ENCODE measurements at places on chromosomes 16 and 17.

DNA sequence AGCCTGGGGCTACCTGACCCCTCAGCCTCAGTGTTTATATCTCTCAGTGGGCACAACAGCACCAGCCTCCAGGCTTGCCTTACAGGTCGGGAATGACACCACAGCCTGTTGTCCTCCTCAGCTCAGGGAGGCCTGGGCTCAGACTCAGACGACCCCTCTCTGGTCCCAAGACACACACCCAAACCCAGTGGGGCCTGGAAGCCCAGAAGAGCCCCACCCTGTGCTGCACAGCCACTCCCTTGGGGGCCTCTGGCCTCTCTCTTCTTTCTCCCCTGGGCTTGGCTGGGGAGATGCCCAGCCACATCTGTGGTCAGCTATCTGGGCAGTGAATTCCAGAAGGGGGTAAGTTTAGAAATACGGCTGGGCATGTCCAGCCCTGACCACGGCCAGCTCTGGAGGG lies 2.4 kb downstream of the NATD1 start:
- DNase-seq = no peak

DNA sequence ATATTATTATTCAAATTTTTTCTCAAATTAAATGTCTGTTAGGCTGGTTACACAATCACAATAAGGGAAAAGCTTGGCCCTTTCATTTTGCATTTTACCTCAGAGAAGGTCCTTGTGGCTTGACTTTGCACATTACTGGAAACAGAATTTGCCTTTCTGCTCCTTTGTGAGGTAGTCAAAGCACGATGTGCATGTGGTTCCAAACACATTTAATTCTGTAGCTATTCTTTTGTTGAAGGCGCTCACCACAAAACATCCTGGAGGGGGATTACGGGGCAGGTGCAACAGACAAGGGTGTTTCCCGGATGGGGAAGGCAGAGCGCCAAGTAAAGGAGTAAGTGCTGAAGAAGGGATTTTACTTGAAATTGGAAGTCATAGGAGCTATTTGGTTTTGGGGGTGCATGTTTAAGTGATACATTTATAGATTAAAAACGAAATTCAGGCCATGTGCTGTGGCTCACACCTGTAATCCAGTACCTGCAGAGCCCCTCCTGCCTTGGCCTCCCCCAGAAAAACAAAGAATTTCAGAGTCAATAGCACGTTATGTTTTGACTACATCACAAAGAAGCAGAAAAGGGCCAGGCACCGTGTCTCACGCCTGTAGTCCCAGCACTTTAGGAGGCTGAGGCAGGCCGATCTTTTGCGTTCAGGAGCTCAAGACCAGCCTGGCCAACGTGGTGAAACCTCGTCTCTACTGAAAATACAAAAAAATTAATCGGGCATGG lies 31.2 kb upstream of the TENT4B start:
- peak; percentile 31 for DNase-seq

DNA sequence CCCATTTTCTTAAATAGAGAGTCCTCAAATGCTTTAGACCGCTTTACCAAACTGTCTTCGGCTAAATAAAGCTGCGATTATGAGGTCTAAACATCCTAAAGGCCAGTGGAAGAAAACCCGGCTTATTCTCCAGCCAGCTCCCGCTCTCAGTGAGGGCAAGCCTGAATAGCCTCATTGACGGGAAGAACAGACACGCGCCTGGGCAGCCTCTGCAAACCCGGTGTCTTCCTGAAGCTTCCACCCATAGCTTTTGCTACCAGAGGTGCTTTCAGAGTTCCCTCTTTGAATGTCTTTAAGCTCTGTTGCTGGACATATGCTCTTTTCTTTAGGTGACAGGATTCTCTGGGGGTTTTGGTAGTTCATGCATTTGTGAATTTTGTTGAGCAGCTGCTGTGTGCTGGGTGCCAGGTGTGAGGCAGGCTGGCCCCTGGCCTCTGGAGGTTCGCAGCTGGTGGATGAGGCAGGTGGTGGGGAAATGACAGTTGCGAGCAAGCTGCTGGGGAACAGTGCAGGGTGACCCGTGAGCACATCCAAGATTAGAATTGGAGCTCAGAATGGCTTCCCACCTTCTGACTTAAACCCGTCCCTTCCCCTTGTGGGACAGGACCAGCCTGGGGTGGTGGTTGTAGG lies 44.7 kb downstream of the CRISPLD2 start:
- DNase-seq = no peak

GRCh38 chr16:19114359-19115147 lies 789 bp downstream of the ITPRIPL2 start:
- DNase-seq = no peak

- DNase-seq = no peak
Observed at GRCh38 chr16:58077796-58078195, 51.4 kb downstream of the CFAP20 start.

DNA sequence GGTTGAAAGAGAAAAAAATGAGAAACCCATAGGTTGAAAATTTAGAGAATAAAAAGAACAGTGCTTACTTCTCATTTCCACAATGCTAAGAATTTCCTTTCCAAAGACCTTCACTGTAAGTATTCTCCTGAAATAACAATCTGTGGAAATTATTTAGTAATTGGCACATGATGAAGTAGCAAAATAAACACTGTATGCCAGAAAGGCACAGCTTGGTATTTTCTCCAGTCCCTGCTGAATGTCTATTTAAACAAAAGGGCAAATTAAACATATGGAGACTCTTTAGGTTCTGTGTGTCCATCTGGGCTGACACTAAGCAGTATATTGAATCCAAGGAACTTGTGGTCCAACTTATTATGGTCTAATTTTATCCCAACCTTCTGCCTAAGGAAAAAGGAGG lies 46.1 kb downstream of the CHCT1 start:
- DNase-seq = no peak

GRCh38 chr17:55540414-55541091 lies 29.3 kb upstream of the SMIM36 start:
- DNase-seq = no peak

GRCh38 chr17:64747938-64748540 lies 85.9 kb upstream of the SMURF2 start:
- no peak for DNase-seq

DNA sequence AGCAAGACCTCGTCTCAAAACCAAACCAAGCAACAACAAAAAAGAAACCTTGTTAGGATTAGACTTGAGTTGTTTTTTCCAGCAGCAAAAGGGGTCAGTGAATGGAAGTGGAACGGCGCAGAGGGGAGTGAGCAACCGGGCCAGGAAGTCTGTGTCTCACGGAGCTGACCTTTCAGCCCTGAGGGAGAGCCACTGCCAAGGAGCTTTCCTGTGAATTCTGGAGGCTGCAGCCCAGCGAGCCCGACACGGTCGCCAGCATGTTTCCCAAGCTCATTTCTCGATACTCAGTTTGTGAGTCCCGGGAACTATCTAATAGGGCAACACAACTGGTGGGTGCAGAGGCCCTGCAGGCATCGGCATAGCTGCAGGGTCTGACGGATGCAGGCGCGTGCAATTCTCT lies 19.6 kb downstream of the TELO2 start:
- DNase-seq = no peak

- no peak for DNase-seq
Observed at GRCh38 chr17:39393736-39394135, 7.7 kb downstream of the FBXL20 start.

DNA sequence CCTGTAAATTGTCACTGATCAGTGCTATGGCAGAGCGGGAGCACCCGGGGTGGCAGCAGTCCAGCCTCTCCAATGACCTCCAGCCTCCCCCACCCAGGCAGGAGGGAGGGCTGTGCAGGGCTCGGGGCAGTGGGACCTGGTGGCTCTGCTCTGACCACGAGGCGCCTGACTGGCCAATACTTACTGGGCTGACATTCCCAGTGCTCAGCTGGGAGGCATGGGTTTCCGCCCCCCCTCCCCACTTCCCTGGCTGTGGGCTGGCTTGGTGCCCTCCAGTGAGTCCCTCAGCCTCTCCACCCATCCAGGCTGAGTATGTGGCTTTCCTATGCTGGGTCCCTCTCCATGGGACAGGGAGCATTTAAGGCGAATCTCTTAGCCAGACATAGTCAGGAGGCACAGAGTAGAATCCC lies 2.7 kb downstream of the SOCS3 start:
- no peak for DNase-seq

GRCh38 chr16:3937066-3937875 lies 56.8 kb upstream of the CREBBP start:
- no peak for DNase-seq

DNA sequence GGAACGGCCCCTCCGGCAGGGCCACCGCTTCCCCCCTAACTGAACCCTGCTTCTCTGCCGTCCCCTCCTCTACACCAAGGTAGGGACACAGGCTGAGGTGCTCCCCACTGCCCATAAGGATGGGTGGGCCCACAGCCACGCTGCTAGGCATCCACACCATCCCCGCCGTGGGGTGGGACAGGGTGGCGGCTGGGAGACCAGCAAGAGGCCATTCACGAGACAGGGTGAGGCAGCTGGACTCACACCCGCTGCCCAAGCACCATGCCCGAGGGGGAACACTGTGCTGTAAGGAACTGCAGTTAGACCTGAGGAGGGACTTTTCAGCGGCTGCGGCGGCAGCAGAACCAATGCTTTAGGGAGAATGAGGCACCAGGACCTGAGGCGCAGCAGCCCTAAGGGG lies 47.5 kb upstream of the RRN3 start:
- DNase-seq = no peak

DNA sequence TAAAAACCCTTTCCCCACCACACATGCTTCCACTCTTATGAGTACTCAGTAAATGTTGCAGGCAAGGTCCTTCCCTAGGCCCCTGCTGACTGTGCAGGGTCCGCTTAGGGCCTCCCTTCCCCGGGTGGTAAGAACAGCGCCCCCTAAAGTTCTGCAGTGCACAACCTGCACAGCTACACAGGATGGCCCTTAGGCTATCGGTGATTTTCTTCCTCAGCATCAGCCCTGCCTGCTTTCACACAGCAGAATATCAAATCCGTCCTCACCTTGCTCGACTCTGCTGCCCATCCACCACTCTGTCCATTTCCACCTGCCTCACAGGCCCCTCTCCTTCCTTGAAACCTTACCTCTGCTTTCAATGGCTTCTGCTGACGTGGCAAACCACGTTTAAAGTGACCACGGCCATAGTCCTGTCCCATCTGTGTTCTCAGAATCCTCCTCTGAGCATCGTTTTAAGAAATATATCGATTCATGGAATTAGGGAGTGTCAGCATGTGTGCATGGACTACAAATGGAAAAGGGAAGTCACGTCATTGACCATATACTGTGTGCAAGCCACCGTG lies 51.4 kb upstream of the TMEM132E start:
- DNase-seq = no peak

DNA sequence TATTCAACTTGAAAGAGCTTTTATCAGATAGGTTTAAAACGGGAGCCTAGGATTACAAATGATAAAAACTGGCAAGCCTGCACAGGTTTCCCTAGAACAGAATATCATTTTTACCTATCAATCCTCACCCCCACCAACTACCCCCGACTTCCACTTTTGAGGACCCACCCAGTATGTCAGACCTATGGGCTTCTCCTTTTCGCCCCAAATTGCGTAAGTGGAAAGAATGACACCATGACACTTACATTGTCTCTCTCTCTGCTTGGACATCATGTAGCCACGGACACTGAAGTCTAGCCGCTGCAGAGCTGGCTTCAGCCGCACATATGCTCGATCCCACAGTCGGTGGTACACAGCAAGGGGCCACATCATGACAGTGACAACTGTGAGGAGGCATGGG lies 7.4 kb upstream of the PSMC3IP start:
- DNase-seq = no peak

- peak; percentile 63 for DNase-seq
Observed at GRCh38 chr17:19019041-19019941, 14.7 kb upstream of the FAM83G start.

DNA sequence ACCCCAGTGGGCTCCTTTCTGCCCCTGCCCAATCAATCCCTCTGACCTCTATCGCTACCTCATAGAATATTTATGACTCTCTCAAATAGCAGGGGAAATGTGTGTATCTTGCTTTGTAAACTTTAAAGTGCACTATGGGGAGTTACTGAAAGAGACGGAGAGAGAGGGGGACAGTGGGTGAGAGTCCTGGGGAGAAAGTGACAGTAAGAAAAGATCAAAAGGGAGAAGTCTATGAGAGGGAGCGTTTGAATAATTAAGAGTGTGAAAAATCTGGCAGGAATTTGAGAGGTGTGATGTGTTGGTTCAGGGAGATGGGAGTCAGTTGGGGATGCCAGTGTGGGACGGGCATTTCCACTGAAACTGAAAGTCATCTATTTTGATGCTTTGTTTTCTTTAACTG lies 32.6 kb downstream of the USP43 start:
- DNase-seq = no peak
